Glutamatergic neuron (in vitro differentiated cells): ENCODE measurements at places on chromosomes 12 and 14. TPM values are rescaled to one million over a fixed set of nuclear protein-coding genes. Genes with fewer than 3 reads are reported as not detected.

Gene NEK9
- total RNA-seq: 50.7 TPM

Gene FAM181A
- total RNA-seq: not detected

Gene TAS2R9
- total RNA-seq: not detected

Gene P2RX2
- total RNA-seq: 4.1 TPM

Gene ACSM4
- total RNA-seq: not detected

Gene TRPV4
- 0.17 TPM for total RNA-seq

Gene GPRC5A
- not detected for total RNA-seq

Gene VSX2
- not detected for total RNA-seq

DNA sequence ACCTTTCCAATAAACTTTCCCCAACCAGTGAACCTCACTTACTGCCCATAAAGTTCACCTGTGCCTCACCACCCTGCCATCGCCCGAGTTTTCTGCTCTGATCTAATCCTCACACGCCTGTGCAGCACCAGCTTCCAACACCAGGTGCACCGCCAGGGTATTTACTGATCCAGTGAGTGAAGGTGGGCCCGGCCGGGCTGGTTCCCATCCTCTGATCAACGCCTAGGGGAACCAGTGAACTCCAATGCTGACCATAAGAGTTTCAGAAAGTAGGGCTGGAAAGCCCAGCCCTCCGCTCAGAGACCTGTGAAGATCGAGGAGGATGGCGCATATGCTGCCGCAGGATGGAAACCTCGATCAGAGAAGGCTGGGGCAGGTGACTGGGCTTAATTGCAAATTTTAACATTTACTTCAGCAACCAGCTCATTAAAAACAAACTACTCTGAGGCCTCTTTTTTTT is 685 bp upstream of the MYL6B start:
- peak; percentile 62 for DNase-seq

DNA sequence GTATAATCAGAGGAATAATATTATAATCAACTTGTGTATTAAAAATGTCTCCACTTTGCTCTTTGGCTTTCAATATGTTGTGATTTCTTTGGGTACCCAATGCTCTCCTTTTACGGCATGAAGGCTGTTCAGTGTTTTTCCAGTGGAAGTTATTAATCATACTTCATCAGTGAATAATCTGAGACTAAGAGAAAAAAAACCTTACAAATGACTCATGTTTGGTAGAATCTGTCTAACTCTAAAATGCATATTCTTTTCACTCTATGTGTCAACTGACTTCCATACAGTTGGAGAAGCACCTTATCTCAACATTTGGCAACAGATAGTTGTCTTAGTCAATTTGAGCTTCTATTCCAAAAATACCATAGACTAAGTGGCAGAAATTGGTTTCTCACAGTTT is 82.2 kb downstream of the PTPRO start:
- no peak for DNase-seq

DNA sequence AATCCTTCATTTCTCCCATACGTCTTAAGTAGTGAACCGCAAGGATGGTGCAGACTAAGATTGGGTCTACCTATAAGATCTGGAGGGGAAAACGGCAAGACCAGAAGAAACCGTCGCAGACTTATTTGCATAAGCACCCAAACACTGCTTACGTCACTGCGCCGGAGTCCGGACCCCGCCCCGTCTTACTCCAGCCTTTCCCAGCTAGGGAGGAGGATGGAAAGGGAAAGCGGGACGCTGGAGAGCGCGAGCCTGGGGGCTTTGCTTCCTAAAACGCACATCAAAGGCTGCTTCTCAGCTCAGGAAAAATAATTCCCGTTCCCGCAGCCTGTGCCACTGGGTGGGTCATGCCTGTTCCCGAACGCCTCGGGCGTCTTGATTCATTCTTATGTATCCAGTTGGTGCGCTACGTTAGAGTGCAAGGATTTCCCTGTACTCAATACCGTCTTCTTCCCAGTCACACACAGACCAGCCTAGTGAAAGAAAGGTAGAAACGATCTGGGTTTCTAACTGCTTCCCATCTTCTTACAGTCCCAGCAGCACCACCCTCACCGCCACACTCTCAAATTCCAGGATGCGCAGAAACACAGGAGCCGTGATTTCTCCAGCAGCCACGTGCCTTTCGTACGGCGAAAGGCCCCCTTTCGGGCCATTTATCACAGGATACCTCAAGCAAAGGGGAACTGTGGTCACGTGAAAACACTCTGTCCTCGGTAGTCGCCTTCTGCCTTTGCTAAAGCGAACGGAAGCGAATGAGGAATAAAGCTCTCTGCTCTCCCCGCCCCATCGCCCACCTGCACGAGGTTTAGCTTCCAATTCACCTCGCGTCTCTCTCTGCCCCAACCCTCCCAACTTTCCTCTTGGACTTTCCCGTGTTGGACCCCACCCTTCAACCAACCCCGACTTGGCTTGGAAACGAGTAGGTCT is 1.1 kb downstream of the SLC6A15 start:
- peak; percentile 89 for DNase-seq

- DNase-seq: no peak
Observed at GRCh38 chr12:80701388-80701787, 6.0 kb upstream of the MYF6 start.

DNA sequence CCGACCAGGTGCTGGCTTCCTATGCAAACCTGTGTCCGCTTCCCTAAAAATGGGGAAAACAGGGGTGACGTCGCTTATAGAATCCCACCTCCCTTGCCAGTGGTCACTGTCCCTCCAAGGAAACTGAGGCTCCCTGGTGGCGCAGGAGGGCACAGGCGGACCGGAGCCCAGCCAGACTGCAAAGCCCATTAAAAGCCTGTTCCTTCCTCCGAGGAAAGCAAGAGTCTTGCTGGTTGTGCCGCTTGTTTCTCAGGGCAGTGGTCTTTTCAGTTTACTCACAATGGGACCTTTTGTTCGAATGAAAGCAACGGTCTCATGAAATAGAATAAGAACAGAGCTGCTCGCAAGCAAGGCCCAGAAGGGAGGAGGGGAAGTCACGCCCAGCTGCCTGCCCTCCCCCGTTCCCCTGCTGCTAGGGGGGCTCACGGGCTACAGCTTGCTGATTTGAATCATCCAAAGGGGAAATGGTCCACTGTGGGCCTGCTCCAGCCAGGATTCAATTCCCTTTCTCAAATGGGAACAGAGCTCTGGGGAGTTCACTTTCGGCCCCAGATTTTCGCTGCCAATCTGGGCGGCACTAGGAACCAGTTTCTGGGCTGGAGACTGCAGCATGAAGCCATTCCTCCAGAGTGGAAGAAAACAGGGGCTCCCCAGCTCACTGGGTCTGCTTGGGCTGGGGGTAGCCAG is 4.6 kb upstream of the SELPLG start:
- DNase-seq: no peak

DNA sequence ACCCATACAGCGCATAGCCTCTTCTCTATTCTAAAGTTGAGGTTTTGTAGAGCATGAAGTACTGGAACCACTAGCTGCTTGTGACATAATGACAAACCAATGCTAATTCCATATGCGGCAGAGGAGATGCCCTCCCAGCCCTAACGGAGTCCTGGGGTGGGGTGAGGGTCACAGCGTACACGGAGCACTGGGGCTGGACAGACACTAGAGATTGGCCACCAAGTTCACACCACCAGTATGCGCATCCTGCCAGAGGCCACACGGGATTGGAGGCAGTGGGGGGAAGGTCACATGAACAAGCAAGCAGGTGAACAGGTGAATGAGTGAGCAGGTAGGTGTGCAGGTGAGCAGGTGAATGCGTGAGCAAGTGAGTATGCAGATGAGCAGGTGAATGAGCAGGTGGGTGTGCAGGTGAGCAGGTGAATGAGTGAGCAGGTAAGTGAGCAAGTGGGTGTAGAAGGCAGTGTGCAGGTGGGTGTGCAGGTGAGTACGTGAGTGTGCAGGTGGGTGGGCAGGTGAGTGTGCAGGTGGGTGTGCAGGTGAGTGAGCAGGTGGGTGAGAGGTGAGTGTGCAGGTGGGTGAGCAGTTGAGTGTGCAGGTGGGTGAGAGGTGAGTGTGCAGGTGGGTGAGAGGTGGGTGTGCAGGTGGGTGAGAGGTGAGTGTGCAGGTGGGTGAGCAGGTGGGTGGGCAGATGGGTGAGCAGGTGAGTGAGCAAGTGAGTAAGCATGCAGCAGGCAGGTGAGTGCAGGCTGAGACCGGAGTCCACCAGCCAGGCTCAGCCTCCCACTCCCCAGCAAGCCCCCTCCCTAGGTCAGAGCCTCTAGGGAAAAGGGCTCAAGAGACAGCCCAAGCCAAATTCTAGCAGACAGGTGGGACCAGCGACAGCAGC is 52.7 kb downstream of the CCDC85C start:
- no peak for DNase-seq

DNA sequence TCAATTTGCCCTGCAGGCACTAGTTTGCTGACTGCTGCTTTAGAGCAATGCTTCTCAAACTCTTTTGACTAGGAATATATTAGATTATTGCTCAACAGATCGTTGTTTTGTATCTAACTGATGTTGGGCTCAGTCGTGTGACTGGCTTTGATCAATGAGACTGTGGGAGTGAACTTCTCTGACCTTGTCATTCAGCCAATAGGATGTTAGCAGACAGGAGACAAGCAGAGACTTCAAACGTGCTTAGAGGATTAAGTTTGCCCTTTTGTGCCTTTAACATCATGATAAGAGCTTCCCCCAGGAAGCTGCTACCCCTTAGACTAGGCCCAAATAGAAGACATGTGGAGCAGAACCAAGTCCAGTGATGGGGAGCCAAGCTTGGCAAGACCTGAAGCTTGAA is 76.7 kb upstream of the ELK3 start:
- DNase-seq: no peak

DNA sequence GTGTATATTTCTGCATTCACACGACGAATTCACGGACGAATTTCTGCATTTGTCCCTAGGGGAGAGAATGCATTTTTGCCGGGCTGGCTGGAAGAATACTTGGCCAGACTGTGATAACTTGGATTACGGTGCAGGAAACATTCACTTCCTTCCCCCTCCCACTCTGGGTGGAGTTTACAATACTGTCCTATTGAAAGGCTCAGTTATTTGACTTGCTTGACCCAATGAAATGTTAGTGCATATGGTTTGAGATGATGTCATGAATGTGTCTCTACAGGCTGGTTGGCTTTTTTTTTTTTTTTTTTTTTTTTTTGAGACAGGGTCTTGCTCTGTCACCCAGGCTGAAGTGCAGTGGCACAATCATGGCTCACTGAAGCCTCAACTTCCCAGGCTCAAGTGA is 90.7 kb upstream of the NOS1 start:
- no peak for DNase-seq

- DNase-seq: no peak
Observed at GRCh38 chr12:46959502-46959901, 119.9 kb upstream of the PCED1B start.

DNA sequence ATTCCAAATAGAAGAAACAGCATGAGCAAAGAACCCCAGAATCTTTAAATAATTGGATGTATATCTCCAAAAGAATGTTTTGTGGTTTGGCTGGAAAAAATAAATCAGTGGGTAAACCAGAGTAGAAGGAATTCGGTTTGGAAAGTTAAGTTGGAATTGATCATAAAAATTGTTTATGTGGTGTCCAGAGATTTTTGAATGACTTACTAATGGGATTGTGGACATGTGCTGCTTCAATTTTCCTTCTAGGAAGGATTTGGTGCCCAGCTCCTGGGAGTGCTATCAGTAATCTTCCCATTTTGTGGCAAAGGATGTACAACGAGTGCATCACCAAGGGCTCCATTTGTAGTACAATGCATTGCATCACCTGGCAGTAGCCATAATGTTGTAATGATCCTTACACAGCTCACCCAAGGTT is 224.8 kb downstream of the SLC16A7 start:
- no peak for DNase-seq

GRCh38 chr12:111434680-111435338 is 29.1 kb downstream of the SH2B3 start:
- no peak for DNase-seq

DNA sequence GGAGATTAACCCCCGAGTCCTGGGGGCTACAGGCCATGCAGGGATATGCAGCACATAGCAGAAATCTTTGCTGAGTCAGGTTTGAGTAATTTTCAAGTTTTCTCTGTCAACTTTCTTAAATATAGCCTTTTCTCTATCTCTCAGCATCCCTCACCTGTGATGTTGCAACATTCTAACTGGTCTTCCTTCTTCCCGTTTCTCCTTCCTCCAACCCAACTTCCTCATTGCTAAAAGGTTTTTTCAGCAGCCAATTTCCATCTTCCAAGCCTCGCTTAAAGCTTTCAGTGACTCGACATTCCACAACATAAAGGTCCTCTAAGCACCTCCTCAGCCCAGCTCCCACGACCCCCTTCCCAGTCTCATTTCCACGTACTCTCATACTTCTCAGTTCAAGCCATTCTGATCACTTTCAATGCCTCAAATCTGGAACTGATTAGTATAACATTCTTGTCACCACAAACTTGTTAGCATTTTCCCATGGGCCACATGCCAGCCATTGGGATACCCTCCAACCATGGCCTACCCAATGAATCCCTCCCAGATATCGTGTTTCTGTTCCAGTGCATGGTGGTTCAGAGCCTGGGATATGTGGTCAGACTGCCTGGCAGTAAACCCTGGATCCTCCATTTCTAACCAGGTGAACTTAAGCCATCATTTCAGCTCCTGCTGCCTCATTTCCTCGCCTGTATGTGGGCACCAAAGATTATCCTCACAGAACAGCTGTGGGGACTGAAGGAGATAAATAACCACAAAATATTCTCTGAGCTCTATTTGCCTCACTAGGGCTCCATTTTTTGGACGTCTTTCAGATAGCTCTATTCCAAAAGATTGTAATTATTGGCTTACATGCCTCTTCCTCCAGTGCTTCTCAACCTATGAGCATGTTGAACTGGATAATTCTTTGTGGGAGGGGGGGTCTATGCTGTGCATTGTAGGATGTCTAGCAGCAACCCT is 65.8 kb downstream of the KCNK10 start:
- DNase-seq: no peak

- peak; percentile 64 for DNase-seq
Observed at GRCh38 chr14:24710403-24711112, 76.6 kb upstream of the GZMB start.

DNA sequence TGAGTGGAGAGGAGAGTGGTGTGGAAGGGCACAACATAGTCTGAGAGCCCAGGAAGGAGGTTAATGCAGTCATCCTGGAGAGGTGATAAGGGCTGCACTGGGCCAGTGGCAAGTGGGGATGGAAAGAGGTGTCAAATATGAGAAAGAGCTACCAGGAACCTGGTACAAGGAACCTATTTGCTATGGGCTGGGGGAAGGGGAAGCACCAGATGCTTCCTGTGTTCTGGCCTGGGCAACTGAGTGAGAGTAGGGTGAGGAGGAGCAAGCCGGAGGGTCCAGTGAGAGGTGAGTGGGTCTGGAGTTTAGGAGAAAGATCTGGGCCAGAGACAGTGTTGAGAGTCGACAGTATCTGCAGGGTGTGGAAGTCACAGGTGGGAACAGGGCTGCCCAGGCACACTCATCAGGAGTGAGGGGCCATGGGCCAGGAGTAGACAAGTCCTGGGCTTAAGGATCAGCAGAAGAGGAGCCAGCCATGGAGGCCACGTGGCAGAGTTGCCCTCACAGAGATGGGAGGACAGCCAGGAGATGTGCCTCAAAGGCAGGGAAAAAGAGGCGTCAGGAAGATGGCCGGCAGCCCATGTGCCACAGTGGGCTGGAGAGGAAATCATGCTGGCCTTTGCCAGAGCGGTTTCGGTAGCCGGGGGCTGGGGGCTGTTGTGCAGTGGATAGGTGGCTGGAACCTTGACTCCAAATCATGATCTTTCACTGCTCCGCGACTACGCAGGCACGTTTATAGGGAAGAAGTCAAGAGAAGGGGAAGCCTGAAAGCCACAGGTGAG is 2.9 kb upstream of the AQP6 start:
- no peak for DNase-seq
